Activated CD4-positive, alpha-beta T cell treated with anti-CD3 and anti-CD28 coated beads, Interleukin-2, Interleukin-4, amounts not matched to agents 100 ng/mL and 50 ng/mL, durations not matched to agents 16 hours and 8 hours (primary cell): ENCODE measurements at places on chromosomes 16 and 17.

DNA sequence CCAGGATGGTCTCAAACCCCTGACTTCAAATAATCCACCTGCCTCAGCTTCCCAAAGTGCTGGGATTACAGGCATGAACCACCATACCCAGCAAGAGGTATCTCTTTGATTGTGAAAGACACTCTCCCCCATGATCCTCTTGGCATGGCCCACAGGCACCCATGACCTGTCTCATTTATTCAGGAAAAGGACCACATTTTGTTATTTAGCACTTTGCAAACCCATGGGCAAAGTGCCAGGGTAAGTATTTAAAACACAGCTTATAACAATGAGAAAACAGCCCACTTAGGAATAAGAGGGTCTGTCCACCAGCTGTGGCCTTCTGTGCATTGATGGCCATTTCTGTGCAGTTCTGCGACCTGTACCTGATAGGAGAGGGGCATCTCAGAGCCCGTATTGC, 12.8 kb upstream of the AKTIP start:
- DNase-seq, result no peak

GRCh38 chr16:81609323-81609892, 164.8 kb downstream of the CMIP start:
- no peak for DNase-seq

- no peak for DNase-seq
These were observed 157.4 kb upstream of the ZFHX3 start for GRCh38 chr16:73205153-73205886.

- DNase-seq, result no peak
These were observed 4.9 kb upstream of the RAB11FIP4 start for GRCh38 chr17:31386542-31387075.

DNA sequence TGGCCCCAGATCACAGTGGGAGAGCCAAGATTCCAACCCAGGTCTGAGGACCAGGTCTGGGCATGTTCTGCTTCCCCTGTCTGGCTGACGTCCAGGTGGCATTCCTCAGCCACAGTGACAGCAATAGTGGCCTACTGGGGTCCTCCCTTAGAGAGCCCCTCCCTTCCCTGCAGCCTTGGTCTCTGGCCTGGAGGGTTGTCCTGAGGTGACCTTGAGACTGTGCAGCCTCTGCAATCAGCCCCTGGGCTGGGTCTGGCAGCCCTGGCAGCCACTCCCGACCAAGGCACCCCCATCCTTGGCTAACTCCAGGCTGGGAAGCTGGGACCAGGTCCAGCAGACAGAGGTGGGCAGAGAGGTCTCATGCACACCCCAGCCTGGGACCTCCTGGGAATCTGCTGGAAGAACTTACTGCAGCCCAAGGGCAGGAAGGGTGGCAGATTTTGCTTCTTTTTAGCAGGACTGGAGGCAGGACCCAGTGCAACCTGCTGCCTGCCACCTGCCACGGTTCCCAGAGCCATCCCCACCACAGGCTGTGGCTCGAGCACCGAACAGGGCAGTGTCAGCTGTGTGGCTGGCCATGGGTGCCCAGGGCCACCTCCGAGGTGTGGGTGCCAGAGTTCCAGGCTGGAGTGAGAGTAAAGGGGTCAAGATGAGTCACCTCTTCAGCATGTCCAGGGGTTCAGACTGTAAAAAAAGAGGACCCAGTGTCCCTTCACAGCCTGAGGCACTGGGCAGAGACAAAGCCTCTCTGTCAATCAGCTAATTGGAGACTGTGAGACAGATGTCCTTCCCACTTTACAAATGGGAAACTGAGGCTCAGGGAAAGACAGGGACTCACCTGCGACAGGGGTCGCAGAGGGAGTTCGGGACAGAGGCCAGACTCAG, 12.6 kb downstream of the GRB7 start:
- no peak for DNase-seq

- DNase-seq, result no peak
These were observed 6.0 kb upstream of the CDC42EP4 start for GRCh38 chr17:73317513-73318426.

- DNase-seq, result no peak
These were observed 17.2 kb downstream of the COPRS start for GRCh38 chr17:31841850-31842194.

DNA sequence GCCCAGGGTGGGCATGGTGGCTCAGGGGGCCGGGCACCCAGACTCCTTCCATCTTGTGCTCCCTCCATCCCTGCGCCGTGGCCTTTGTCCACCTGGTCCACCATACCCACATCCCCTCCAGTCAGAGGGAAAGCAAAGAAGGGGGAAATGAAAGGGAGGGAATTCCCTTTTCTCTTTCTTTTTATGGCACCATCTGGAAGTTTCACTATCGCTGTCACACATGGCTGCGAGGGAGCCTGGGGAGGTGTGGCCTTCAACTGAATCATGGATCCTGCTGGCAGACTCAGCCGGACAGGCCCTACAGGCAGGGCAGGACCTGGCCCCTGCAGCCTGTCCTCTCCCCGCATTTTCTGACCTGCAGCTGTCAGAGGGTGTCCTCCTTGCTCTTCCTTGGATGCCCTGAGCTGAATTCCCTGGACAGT, 6.2 kb downstream of the SLC12A3 start:
- DNase-seq, result no peak

DNA sequence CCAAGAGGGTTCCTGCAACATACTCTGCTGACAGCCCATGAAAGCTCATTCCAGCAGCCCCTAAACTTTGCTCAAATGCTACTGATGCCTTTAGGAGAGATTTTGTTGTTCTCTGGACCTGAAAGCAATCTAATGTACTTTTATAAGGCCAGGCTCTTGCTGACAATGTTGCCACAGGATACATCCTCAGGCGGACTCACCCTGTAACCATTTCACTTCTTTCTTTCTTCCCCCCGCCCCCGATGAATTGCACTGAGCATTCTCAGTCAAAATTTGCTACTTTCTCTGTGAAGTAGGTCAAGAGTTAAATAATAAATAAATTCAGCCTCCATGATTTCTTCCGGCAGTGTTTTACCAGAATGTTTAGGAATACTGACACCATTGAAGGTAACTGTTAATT, 1.5 kb downstream of the GAS7 start:
- no peak for DNase-seq

GRCh38 chr16:86044881-86045590, 146.1 kb downstream of the IRF8 start:
- DNase-seq, result no peak

GRCh38 chr17:81398176-81398831, 3.0 kb downstream of the BAHCC1 start:
- DNase-seq, result no peak

DNA sequence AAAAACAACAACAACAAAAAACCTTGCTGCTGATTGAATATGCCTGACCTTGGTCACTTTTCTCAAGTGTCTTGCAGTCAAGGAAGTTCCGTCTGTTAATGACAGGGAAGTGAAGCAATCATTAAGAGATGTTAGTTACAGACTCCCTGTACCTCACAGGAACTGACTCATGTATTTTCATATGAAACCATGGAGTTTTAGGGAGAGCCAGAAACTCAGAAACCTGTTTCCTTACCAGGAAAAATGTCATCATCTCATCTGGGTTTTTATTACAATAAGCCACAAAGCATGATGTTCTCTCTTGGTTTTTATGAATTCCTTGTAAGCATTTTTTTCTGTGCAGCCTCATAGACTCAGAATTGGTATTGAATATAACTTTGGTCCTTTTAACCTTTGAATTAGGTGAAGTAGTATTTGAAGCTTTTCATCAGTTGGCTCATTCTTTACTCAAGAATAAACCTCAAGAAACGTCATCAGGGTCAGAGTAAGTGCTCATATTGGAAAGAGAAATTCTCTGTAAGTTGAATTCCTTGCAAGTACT, 10.3 kb downstream of the LYRM1 start:
- peak; percentile 67 for DNase-seq

DNA sequence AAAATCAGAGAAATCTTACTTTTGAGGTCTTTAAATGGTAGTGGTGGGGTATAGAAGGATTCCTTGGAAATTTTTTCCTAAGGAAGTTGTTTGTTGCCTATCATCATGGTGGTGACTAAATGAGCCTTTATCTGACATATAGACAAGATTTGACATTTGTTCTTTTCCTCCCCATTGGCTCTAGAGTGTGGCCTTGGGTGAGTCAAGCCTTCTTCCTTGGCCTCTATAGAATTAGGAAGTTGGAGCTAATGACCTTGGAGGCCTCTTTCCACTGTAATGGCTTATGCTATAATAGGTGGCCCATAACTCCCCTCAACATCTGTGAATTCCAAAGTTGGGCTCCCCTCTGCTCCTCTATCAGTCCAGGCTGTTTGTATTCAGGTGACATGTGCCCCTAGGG, 79.1 kb upstream of the HNF1B start:
- no peak for DNase-seq

DNA sequence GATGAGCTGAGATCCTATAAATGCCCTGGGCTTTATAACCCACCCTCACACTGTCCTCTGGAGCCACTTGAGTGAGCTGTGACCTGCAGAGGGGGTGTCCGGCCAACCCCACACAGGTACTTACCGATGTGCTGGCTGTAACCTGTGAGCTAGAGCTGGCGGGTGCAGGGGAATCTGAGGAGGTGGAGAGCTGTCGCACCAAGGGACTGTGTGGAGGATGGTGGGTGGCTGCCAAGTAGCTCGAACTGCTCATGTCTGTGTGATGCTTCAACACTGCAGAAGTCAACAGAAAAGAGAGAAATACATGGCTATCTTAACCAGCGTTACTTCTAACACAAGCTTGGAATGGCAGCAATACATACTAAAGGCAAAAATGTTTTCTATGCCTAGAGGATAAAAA, 39.4 kb downstream of the STH start:
- no peak for DNase-seq

DNA sequence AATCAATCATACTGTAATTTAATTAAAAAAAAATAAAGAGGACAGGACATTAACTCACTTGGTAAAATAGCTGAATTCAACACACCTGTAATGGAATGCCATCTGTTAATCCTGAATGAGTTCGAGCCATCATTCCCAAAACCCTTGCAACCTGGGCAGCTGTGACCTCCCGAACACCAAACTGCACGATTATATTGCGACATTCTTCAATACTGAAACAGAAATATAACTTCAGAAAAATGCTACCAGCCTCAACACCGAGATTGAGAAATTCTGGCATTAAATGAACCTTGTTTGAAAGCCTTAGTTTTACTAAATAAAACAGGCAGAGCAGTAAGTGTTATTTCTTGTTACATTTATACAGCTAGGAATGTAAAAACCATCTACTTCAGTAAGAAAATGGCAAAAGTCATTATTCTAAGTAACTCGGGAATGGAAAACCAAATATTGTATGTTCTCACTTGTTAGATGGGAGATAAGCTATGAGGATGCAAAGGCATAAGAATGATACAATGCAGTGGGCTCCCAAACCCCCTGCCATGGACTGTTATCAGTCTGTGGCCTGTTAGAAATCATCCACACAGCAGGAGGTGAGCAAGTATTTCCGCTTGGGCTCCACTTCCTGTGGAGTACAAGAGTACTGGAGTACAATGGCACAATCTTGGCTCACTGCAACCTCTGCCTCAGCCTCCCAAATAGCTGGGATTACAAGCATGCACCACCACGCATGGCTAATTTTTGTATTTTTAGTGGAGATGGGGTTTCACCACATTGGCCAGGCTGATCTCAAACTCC, 46.5 kb downstream of the CNOT1 start:
- DNase-seq, result no peak

- DNase-seq, result peak; percentile 97
These were observed 2.9 kb downstream of the RNF213 start for GRCh38 chr17:80263253-80264204.

GRCh38 chr16:31487720-31488467, 5.0 kb downstream of the SLC5A2 start:
- DNase-seq, result peak; percentile 43

GRCh38 chr17:31060791-31061550, 33.8 kb upstream of the NF1 start:
- peak; percentile 53 for DNase-seq

DNA sequence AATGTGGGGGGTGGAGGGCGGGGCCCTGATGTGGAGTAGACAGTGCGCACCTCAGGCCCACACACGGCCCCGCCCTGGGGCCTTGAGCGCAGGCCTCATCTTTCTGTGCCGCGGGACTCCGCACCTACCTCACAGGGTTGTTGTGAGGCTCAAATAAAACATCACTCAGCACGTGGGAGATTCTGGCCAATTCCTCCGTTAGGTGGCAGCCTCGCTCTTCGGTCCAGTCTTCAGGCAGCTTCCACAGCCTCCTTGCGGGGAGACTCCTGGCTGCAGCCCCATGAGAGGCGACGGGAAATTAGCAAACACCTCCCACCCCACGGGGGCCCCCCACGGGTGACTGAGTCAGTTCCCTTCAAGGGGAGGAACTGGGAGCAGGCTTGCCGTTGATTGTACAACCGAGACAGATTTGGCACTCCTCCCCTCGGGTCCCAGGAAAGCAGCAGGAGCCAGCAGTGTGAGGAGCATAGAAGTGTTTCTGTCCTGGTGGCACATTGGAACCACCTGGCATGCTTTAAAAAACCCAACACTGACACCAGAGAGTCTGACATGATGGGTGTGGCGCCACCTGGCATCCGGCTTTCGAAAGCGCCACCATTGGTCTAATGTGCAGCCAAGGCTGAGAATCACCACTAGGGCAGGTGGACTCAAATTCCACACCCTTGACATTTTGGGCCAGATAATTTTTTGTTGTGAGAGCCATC, 7.6 kb downstream of the MRM1 start:
- no peak for DNase-seq

GRCh38 chr16:3876695-3877094, 3.8 kb downstream of the CREBBP start:
- DNase-seq, result no peak

- DNase-seq, result no peak
These were observed 387 bp upstream of the SLC38A8 start for GRCh38 chr16:84042879-84043485.

GRCh38 chr16:71966932-71967331, 33.3 kb downstream of the PKD1L3 start:
- DNase-seq, result no peak

DNA sequence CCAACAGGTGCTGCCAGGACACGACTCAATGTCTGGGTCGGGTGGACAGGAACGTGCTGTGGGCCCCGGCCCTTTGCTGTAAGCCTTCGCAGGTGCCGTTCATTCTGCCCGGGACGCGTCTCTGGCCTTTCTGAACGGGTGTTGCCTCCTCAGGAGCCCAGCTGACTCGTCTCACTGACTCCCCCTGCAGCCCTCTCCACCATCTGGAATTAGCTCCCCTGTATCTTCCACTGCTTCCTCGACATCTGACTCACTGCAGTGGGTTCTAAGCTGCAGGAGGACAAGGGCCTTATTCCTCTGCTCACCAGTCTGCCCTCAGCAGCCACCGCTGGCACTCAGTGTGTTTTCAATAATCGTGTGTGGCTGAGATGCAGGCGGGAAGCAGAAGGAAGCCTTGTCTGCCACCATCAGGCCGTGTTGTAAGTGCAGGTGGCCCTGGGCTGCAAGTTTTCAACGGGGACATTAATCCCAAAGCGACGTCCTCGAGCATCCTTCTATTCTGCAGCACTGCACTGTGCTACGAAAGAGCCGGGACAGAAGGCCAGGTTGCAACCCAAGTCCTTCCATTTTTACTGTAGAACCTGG, 256.2 kb downstream of the FOXL1 start:
- DNase-seq, result no peak

DNA sequence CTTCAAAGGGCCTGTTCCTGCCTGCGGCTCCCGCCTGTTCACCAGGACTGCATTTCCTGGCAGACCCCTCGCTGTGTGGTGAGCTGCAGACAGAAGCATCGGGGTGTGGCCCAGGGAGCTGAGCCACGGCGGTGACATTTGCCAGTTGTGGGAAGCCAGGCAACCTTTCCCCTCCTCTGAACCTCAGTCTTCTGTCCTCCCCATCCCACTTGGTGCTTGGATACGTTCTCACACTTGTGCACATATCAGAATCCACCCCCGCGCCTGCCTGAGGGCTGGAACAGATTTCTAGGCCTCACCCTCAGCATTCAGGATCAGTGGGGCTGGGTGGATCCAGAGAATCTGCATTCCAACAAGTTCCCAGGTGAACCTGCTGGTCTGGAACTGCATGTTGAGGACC, 63.5 kb downstream of the CRISPLD2 start:
- DNase-seq, result no peak
